Activated CD8-positive, alpha-beta memory T cell treated with anti-CD3 and anti-CD28 coated beads for 1 hour (primary cell): ENCODE measurements at places on chromosomes 4 and X.

DNA sequence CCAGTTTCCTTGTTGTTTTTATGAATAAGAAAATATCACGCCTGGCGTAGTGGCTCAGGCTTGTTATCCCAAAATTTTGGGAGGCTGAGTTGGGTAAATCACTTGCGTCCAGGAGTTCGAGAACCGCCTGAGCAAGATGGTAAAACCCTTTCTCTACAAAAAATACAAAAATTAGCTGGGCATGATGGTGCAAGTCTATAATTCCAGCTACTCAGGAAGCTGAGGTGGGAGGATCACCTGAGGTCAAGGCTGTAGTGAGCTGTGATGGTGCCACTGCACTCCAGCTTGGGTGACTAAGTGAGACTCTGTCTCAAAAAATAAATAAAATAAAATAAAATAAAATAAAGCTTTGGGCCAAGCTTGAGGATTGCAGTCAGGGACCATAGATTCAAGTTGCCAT is 827.2 kb downstream of the FSTL5 start:
- no peak for DNase-seq

DNA sequence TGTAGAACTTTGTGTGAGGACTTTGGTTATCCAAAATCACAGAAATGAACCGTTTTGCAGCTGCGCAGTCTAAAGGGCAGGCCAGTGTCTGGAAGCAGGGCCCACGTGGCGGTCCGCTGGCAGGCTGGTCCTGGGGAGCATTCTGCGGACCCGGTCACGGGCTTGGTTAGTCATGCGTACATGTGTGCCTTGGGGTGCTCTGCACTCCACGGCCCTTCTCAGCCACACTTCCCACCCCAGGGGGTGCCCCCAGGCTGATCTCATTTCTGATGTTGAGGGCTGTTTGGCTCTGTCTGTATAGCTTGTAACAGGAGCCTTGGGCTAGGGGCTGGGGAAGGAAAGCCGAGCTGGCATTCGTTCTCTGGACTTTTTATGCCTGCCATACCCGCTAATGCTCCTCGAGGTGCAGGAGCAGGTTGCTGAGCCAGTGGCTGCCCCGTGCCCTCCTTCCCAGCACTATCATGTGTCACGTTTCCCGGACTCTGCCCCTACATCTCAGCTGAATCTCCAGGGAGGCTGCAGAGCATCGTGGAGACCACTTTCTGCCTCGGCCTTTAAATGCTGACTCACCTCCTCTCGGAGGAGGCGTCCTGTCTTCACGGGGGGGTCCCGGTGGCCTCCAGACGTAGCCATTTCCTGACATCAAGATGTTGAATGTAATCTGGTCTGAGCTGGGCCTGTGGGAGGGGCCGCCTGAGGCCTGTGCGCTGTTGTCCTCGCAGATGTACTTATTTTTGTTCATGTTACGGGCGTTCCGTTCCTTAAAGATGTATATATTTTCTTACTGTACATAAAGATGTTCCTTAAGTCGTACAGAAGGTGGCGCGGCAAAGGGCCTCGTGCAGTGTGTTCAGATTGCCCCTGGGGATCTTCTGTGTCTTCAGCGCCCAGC is 11.4 kb upstream of the TADA2B start:
- DNase-seq = no peak

DNA sequence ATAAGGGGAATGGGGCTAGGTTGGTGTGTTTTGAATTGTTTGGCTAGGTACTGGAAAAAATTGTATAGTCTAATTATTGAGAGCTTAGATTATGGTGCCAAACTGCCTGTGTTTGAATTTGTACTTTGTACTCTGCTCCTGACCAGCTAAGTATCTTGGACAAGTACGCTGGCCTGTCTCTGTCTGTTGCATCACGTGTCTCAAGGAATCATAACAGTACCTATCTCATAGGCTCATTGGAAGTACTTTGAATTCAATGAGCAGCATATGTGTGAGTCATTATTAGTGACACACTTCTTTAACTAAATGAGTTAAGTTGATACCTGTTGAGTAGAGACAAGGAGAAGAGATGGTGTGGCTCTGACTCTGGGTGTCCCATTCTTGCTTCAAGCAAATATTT is 69.5 kb upstream of the MND1 start:
- DNase-seq = no peak

DNA sequence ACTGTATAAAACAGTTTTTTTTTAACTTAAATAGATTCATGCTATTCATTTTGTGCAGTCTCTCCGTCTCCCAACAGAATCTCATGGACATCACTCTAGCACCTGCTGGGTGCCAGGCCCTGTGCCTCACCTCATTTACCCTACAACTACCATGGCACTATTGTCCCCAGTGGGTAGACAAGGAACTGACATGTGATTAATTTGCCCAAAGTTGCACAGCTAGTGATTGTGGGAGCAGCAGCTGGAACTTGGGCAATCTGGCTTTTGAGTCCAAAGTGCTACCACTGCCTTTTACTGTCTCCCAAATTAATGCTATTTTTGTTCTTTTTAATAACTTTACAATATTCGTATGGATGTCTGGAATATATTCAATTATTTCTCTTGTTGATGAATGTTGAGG is 11.2 kb upstream of the PGRMC2 start:
- no peak for DNase-seq

GRCh38 chr4:162523171-162523570 is 359.4 kb upstream of the FSTL5 start:
- DNase-seq = no peak

- DNase-seq = no peak
Measured at GRCh38 chr4:86367577-86367976, 7.7 kb upstream of the MAPK10 start.

DNA sequence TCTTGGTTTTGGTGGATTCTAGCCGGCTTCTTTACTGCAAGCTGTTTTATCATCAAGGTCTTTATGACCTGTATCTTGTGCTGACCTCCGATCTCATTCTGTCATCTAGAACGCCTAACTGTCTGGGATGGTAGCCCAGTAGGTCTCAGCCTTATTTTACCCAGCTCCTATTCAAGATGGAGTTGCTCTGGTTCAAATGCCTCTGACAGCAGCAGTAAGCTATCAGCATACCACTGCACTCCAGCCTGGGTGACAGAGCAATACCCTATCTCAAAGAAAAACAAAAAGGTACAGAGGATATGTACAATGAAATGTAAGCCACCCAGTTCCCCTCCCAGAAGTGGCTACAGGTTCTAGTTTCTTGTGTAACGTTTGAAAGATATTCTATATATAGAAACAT is 36.1 kb downstream of the HERC6 start:
- no peak for DNase-seq

- no peak for DNase-seq
Measured at GRCh38 chr4:8234715-8235114, 34.8 kb upstream of the HTRA3 start.

- no peak for DNase-seq
Measured at GRCh38 chrX:151806967-151807540, 72.5 kb downstream of the CNGA2 start.
